ENCODE measurements at places on chromosomes 3 and 15.

DNA sequence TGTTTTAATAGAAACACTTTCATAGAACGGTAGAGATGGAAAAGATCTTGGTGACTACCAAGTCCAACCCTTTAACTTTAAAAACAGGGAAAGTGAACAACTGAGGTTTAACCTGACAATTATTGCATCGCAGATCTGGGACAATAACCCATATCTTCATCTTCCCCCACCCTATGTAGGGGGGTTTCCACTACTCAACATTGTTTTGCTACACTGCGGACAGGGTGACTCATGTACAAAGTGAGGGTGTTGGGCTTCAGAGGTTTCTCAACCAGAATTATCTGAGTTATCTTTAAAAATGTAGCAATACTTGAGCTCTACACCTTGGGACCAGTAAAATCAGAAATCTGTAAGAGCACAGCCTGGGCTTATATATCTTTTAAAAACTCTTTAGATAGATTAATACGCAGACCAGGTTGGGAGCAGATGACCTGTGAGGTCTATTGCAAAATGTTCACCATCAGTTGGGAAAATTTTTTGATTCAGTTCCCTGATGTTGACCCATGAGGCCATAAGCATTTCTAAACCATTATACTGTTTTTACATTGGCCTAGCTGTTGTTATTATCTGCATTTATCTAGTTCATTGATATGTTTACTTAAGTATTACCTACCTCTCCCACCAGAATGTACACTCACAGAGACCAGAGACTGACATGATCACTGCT lies 103.6 kb upstream of the ICE2 start:
- DNase-seq = no peak

- DNase-seq = no peak
Observed at GRCh38 chr15:27538325-27538724, 560.8 kb downstream of the OCA2 start.

DNA sequence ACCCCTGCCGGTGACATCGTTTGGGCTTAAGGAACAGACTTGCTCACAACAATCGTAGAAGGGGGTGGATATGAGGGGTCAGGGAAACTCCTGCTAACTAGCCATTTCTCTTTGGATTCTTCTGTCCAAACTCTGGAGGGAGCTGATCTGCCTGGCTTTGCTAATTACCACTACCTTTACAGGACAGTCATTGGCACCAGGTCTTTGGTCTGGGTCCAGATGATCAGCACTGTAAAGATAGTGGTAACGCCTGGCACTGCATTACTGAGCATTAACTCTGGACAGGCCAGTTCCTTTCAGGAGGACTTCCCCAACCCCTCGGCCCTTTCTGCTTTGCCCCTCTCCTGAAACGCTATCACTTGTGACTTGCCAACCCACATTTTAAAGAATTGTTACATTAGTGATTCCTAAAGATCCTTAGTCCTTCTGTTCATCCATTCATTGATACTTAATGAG lies 788 bp downstream of the UQCC5 start:
- no peak for DNase-seq

- DNase-seq = no peak
Observed at GRCh38 chr3:190038050-190038933, 82.4 kb downstream of the P3H2 start.

DNA sequence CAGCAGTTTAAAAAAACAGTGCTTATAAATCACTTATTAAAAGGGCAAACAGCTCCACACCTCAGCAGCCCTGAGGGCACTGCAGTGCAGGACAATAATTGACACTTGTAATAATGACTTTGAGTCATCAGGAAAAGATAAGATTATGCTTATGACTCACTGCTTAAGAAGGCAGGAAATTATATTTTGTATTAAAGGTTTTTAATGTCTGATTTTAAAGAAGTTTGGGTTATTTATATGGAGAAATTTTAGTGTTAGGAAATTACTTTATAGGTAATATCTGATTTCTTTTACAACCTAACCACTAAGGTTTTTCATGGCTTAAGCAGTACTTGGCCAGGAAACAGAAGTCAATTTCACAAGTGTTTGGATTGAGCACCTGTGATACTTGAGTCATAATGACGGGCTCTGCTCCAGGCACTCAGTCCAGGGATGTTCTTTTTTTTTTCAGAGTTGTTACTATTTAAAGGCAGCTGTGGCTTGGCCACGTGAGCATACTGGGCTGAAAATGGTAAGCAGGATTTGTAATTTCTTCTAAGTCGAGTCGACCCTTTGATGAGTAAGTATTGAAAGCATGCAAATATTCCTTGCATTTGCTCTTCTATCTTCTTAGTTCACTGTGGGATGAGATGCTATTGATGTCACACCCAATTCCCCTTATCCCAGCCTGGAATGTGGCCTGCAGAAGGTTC lies 21.6 kb upstream of the SLC6A20 start:
- no peak for DNase-seq

GRCh38 chr3:17050071-17050470 lies 165.3 kb downstream of the PLCL2 start:
- no peak for DNase-seq

DNA sequence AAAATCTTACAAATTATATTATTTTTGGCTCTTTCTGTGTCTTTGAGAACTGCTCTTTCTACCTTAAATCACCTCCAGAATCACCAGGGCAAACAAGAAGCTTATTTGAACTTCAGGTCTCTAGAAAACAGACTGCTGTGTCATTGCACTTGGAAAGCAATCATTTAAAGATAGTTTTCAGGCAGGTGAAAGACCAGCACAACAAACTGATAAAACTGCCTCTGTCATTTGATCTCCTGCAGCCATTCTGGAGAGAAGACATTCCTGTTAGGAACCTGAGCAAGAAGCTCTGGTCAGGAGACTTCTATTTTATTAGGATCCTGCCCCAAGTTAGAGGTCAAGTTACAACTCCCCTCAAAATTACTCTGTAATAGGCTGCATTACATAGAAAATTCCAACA lies 50.7 kb upstream of the AP4E1 start:
- no peak for DNase-seq

DNA sequence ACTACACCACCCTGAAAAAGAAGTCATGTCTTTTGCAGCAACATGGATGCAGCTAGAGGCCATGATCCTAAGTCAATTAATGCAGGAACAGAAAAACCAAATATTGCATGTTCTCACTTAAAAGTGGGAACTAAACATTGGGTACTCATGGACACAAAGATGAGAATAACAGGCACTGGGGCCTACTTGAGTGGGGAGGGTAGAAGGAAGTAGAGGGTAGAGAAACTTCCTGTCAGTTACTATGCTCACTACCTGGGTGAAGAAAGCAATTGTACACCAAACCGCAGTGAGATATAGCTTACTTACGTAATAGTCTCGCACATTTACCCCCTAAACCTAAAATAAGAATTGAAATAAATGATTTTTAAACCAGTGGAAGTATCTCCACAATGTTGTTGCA lies 480.5 kb upstream of the ARRDC4 start:
- no peak for DNase-seq

- DNase-seq = no peak
Observed at GRCh38 chr15:100516643-100517512, 11.9 kb downstream of the CERS3 start.

DNA sequence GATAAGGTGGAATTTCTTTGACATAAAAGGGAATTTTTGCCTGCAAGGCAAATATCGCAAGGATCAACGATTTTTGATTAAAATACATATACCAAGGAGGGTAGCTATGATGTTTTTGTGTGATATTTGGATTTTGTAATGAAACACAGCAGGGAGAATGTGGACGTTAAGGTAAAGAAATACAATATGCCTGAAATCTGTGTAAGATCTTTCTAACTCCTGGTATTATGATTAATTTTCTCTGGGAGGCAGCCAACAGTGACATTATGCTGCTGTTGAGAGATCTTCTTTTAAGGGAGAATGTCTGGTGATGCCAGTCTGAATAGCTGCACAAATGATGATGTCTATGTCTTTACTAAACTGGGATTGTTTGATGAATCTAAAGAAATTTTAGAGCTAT lies 972.2 kb downstream of the SQOR start:
- DNase-seq = no peak

Measured in GDM1 (cell line).